ENCODE measurements at places on chromosomes 16 and 17. TPM values are rescaled to one million over a fixed set of nuclear protein-coding genes. Genes with fewer than 3 reads are reported as not detected.

The DOC2A gene
- 2.5 TPM for total RNA-seq

The C16orf89 gene
- not detected for total RNA-seq

The MRPL12 gene
- total RNA-seq: 99.9 TPM

The SEPTIN12 gene
- not detected for total RNA-seq

The DNAH3 gene
- 6.6 TPM for total RNA-seq

The RHBDL3 gene
- total RNA-seq: not detected

The RHBDF2 gene
- total RNA-seq: 8.8 TPM

The CA5A gene
- total RNA-seq: not detected

The TMEM220 gene
- 29.8 TPM for total RNA-seq

The HBA2 gene
- total RNA-seq: 9.1 TPM

The CBX2 gene
- total RNA-seq: 0.80 TPM

The CCL1 gene
- total RNA-seq: not detected

- peak; percentile 97 for DNase-seq
These were observed 14.2 kb upstream of the SLC38A10 start for GRCh38 chr17:81309140-81309858.

GRCh38 chr17:19002805-19003542, 1.6 kb downstream of the FAM83G start:
- no peak for DNase-seq

DNA sequence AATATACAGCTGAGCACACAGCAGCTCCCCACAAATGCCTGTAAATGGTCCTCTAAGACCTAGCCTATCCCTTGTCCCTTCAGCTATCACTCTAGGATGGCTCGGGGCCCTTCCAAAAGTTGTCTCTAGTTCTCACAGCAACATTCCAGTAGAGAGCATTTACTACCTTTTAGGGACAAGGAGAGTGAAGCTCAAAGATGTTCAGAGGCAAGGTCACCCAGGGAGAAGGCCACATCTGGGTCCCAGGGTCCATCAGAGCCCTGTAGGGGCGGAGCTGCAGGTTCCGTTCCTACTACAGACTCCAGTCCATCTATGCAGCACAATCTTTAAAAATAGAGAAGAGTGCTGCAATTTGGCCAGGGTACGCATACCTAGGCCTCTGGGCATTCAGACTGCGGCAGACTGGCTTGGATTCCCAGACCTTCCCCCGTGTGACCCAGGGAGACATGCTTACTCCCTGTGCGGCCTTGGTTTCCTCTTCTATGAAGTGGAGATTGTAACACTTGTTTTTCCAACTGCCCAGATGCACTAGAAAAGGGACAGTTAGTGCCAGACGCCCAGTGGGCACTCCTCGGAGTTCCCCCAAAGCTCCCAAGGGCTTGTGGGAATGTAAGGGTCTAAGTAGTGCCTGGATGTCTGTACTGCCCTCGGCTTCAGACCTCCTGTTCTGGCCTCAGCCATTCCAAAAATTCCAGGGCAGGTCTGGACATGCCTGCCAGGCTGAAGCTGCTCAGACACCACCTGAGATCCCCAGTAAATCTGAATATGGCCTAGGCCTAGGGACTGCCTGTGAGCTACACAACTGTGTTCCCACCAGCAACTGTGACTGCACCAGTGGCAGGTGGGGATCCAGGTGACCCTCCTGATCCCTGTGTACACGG, 2.5 kb downstream of the SLC12A4 start:
- DNase-seq: no peak

GRCh38 chr16:28820016-28820415, 2.8 kb upstream of the ATXN2L start:
- DNase-seq: peak; percentile 85

DNA sequence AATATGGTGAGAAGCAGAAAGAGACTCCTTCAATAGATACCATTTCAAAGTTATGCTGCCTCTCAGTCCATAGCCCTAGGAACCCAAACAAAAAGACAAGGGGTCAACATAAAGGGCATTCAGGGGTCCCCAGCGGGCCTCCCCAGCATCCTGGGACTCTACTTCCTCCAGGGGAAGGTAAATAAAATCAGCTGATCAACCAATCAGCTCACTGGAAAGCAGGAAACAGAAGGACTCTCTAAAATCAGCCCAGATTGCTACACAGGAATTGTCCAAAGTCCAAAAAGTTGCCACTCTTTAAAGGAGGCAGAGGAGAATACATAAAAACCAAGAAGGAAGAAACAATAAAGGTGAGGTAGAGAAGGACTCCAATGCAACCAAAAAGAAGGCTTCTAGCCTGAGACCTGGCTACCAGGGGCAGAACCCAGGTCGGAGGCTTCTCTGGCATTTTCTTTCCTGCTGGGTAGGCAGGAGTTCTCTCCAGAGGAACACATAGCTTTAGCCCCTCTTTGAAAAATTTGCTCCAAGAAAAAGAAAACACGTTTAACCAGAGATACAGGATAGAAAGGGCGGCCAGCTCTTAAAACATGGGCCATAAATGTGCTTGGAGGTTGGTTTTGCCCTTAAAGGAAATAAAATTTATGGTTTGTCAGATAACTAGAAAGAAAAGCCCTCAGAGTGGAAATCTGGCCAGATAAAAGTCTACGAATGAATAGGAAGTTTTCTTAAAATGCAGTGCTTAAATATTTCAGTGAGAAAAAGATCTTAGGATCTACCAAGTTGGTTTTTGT, 404.6 kb downstream of the SOX9 start:
- no peak for DNase-seq

DNA sequence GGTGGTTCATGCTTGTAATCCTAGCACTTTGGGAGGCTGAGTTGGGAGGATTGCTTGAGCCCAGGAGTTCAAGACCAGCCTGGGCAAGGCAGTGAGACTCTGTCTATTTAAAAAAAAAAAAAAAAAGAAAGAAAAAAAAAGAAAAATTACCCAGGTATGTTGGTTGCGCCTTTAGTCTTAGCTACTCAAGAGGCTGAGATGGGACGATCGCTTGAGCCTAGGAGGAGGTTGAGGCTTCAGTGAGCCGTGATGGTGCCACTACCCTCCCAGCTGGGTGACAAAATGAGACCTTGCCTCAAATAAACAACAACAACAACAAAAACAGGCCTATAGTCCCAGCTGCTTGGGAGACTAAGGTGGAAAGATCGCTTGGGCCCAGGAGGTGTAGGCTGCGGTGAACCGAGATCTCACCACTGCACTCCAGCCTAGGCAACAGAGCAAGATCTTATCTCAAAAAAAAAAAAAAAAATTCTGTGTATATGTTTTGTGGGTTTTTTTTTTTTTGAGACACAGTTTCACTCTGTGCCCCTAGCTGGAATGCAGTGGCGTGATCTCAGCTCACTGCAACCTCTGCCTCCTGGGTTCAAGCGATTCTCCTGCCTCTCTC, 12.5 kb upstream of the ANKRD40CL start:
- DNase-seq: peak; percentile 54

DNA sequence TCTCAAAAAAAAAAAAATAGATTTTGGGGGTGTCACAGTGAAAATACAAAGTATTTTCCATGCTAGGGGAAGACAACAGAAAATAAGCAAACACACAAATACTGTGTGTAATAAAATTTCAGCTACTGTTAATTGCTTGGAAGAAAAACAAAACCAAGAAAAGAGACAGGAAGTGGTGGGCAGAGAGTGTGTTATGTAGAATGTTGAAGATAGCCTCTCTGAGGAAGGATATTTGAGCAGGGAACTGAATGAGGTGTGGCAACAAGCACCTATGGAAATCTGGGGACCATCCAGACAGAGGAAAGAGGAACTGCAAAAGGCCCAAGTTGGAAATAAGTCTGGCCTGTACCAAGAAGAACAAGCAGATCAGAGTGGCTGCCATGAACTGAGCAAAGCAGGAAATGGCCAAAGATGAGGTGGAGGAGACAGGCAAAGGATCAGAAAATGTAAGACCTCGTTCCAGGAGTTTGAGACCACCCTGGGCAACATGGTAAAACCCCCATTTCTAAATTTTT, 7.8 kb upstream of the USP31 start:
- no peak for DNase-seq

GRCh38 chr17:58176200-58176599, 9.4 kb downstream of the OR4D2 start:
- DNase-seq: no peak

GRCh38 chr17:43543771-43544575, 2.2 kb downstream of the ETV4 start:
- DNase-seq: no peak

- DNase-seq: no peak
These were observed 32.7 kb downstream of the GNA13 start for GRCh38 chr17:65023791-65024190.

DNA sequence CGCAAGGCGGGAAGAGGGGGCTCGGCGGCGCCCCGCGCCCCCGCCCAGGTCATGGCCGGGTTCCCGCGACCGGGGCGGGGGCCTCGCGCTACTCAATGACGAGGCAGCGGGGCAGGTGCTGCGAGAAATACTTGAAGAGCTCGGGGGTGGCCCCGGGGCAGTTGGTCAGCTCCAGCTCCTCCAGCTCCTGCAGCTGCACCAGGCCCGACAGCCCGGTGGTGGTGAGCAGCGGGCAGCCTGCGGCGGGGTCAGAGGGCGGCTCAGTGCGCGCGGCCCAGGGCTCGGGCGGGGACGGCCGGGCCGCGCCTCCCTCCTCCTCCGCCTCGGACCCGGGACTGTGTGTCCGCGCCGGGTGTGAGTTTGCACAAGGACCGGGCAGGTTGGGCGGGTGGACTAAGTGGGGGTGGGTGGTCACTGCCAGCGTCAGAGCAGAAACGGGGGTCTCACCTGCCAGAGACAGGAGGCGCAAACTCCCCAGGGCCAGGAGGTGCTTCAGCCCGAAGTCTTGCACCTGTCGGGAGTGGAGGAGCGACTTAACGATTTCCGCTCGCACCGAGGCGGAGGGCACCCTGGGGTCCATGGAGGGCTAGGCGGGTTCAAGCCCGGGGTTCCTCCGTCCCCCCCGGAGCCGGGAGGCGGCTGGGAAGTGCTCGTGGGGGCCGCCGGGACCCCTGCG, 4.1 kb upstream of the WDR24 start:
- no peak for DNase-seq

- DNase-seq: no peak
These were observed 17.9 kb upstream of the BEAN1 start for GRCh38 chr16:66409156-66409555.

DNA sequence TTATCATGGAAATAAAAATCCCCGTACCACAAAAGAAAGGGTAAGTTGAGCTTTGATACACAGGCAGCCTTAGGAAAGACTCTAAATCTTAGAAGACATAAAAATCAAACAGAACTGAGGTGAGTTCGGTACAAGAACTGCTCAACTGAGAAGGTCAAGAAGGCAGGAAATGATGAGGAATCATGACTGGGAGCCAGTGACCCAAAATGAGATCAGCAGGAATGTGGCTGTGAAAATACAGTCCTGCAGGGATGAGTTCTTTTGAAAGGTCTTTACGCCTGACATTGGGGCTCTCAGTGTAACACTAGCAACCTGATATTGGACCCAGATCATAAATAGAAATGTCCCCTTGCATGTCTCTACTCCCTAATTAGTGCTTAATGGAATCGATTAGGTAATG, 56.3 kb upstream of the CDH11 start:
- DNase-seq: no peak

DNA sequence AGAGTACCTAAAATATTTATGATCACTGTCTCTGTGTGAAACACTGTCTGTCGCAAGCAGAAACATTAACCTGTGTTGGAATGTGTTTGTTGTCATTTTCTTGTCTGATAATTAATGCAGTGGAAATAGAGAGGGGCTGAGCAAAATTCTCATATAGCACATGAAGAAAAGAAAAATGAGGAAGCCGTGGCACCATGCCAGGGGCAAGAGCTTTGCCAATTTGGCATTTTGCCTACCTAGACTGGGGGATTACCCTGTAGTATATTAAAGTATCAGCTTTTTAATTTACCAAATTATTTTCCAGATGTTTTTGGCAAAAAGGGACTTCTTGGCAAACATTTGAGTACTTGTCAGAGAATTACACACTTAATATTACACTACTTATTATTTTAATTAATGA, 1326.6 kb upstream of the GOT2 start:
- no peak for DNase-seq

GRCh38 chr17:34584805-34585416, 5.5 kb downstream of the TMEM132E start:
- DNase-seq: peak; percentile 26

GRCh38 chr17:38459567-38459966, 31.3 kb downstream of the ARHGAP23 start:
- DNase-seq: no peak

GRCh38 chr16:66262253-66263167, 104.0 kb upstream of the CDH5 start:
- no peak for DNase-seq

All from Peyer's patch (tissue), 4 donors.